CD8-positive, alpha-beta T cell (primary cell): ENCODE measurements at places on chromosomes 4 and X.

- DNase-seq, result peak; percentile 13
Observed at GRCh38 chrX:153598541-153599191, at the start of gene CCNQ. Gene CCNQ (minus strand): TSS chrX:153599139. CDS start chrX:153599073, 66 bp downstream.

GRCh38 chr4:115844180-115844579 lies 730.8 kb upstream of the NDST4 start:
- DNase-seq, result no peak

- DNase-seq, result no peak
Observed at GRCh38 chr4:94926936-94927335, 169.2 kb downstream of the BMPR1B start.

DNA sequence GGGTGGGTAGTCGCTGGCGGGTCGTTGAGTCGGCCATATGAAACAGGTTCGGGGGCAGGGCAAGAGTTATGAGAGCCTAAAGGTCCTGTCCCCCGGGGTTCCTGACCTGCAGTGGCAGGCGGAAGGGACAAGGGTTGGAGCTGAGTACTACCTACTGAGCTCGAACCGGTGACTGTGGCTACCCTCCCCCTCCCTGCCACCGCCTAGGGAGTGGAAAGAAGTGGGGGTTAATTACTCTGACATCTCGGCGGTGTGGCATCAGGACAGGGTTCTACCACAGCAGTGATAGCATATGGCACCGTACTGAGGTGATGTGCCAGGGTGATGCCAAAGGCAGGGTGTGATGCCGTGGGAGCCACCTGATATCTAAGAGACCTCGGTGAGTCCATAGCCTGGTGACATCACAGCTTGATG lies 307 bp downstream of the ATG4A start:
- no peak for DNase-seq

DNA sequence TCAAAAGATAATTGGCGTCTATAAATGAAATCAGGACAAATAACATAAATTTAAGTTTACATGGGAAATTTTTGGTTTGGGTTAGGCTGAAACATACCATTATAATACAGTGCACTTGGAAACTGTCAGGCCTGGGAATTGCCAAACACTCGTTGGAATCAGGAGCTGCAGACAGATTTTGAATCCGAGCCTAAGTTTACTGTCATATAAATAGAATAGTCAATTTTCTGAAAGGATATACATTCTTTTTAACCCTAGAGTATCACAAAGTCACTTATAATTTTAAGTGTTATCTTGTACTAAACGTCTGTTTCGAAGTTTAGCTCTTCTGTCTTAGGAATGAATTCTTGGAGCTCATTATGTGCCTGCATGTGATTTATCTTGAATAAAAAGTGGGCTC lies 234.1 kb downstream of the VEGFC start:
- DNase-seq, result no peak

DNA sequence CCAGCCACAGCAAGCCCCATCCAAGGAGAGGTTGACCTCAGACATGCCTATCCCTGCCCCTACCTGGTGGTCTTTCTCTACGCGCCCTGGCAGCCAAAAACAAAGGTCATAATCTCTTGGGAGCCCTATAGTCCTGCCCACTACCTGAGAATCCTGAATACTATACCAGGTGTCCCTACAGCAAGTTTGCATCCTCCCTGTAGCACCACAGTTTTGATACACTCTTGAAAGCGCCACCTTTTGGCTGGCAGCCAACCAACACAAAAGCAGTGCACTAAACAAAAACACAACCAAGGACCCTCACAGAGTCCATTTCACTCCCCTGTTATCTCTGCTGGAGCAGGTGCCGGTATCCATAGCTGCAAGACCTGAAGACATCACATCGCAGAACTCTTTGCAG lies 523.8 kb upstream of the CPEB2 start:
- no peak for DNase-seq

DNA sequence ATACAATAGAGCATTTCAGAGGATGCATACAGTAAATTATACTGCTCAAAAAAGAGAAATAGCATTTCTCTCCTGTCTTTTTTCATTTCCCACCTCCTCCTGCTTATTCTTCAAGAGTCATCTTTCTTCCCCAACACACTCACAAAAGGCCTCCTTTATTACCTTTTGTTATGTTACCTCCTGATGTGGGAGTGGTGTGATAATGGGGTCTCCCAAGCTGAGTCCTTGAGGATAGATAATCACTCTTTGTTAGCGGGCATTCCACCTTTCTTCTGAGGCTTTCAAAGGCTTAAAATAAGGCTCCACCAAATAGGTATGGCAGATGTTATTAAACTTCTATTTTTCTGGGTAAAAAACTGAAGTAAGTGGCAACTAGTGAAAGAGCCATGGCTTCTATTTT lies 159.8 kb downstream of the CPEB2 start:
- no peak for DNase-seq

GRCh38 chr4:28879178-28879577 lies 1841.0 kb upstream of the PCDH7 start:
- DNase-seq, result no peak

DNA sequence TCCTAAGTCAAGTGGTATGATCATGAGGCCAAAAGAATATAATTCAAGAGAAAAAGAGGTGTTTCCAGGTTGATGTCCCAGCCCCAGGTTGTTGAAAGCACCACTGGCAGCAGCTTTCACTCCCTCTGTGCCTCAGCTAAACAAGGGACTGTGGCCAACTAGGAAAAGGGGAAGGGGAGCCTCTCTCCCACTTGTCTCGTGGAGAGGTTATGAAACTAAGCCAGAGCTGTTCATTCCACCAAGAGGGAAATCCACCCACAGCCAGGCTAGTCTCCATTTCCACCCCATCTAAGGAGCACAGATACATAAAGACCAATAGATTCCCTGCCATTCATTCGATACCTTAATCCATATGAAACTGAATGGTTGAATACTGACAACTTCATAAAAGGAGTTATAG lies 8.1 kb downstream of the ANXA5 start:
- no peak for DNase-seq

DNA sequence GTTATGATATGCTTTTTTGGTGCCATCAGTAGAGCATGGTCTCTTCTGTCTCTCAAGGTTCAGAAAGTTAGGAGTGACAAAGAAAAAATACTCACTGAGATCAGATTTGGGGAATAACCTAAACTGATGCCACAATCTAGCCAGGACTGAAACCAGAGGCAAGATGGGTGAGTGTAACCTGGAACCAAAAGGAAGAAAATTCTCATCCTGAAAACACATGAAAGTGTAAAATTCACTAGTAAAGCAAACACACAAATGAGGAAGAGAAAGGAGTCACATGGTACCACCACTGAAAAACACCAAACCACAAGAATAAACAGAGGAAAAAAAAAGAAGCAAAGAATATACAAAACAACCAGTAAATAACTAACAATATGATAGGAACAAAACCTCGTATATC lies 96.4 kb downstream of the ANXA10 start:
- no peak for DNase-seq

DNA sequence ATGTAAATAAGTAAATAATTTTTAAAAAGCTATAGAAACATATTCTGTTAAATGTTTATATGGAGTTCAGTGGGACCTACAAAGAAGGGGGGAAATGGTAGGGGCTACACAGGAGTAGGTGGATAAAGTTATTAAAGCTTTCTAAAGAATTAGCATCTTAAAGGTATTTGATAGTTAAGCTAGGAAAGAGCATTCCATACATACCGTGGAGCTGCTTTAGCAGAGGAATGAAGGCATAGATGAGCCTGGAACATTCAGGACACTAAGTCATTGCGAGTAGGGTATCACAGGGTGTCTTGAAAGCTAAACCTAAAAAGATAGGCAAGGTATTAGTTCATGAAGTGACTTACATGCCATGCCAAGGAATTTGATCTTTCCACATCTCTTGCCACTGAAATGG lies 60.4 kb downstream of the SLC10A6 start:
- DNase-seq, result no peak

DNA sequence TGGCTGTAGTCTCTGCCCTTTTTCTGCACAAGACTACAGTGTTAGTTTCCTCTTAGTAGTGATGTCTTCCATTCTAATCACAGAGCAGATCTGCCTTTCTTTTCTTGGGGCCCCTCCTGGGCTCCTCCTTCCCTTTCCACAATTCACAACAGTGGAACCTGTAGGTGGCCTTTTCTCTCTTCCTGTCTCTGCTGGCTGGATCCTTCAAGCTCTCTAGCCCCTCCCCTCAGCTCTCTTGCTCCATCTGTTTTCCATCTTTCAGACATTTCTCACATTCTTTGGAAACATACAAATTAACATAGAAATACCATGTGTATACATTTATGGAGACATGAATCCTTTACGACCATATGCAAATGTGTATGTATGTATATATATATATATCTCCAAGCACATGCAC lies 304 bp upstream of the SPIN2A start:
- DNase-seq, result no peak

DNA sequence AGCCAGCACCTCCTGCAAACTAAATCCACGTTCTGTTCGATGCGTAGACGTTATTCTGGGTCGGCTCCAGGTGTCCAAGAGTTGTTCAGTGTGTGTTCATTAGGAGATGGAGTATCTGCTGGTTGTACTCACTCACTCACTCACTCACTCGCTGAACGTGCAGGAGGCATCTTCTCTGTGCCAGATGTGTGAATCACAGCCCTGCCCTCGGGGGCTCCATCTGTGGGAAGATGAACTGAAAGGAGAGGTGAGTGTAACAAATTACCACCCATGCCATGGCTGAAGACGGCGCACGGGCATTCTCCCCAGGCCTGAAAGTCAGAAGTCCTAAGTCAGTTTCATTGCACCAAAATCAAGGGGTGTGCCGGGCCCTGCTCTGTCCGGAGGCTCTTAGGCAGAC lies 16.1 kb downstream of the NSG1 start:
- DNase-seq, result no peak

GRCh38 chrX:34656467-34656841 lies 631 bp downstream of the TMEM47 start:
- DNase-seq, result no peak

GRCh38 chrX:67781132-67781531 lies 237.3 kb downstream of the AR start:
- no peak for DNase-seq

- DNase-seq, result no peak
Observed at GRCh38 chr4:112361181-112361791, 64.1 kb downstream of the ALPK1 start.

DNA sequence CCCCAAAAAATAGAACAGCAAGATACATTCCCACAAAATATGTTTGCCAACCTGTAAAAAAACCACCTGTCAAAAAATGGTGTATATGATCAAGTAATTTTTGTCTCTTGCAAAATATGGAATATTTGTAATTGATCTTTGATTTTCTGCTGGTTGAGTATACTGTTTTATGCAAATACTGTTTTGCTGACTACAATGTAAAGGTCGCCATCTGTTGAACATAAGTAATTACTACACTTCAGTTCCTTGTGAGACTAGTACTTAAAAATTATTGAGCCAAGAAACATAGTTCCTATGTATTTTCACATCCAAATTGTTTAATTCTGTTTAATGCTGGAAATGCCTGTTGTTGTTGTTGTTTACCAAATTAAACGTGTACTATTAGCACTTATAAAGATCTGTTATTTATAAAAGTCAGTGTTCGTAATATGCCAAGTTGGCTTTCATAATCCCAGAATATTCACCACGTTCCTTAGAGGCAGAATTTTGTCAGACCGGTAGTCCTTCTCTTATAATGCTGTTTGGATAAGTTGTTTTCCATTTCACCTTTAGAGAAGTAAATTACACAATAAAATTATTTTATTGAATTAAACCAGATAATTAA lies 144.2 kb downstream of the PDLIM5 start:
- DNase-seq, result peak; percentile 43

DNA sequence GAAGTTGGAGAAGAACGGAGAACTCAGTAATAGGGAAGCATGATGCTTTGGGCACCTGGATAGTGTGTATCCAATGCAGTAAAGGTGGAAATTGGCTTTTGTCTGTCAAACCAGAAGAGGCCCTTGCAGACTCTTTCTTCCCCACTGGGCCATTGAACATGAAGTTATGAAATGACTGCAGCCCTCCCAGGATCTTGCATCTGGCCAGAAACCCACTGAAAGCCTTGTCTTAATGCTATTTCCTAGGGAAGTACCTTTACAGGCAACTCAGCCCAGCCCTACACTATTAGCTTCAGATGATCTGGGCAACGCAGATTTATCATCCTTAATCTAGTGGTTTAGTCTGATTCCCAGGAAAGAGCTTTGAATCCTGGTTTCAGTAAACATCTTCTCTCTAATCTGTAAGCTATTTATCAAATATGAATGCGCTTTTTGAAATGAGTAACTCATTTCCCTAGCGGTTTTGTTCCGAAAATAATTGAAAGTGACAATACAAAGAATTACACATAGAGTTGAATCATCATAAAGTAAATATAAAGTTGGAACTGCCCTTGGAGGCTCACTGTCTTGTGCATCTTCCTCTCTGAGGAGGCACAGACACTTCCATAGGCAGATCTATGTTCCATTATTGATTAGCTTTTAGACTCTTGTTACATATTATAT lies 464.1 kb downstream of the IDS start:
- no peak for DNase-seq

DNA sequence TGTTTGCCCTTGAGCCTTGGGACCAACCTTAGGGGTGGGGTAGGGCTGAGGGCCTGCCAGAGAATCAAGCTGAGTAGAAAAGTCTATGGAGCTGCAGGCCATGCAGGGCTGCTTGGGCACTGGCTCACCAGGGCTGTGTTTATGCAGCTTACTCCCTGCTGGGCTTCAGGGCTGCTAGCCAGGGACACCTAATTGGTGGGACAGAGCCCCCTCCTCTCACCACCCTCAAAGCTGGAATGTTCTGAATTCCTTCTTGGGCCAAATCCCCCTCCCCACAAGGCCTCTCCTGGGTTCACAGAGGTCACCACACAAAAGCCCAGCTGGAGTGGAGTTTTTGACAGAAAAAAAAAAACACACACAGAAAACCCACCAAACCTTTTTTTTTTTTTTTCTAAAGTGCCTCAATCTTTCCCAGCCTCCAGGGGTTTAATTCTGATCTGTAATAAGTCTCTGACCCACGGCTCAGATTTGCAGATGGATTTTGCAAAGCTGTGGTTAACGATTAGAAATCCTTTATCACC lies at the start of gene CLDN2:
Gene CLDN2 (plus strand): TSS at position 471 of the 521 bp plus-strand sequence. CDS start 7,827 bp downstream, outside the sequence.
- no peak for DNase-seq
